ENCODE measurements at places on chromosomes 2 and 18.

- DNase-seq: no peak
Measured at GRCh38 chr2:129888461-129888860, 91.0 kb upstream of the RAB6C start.

DNA sequence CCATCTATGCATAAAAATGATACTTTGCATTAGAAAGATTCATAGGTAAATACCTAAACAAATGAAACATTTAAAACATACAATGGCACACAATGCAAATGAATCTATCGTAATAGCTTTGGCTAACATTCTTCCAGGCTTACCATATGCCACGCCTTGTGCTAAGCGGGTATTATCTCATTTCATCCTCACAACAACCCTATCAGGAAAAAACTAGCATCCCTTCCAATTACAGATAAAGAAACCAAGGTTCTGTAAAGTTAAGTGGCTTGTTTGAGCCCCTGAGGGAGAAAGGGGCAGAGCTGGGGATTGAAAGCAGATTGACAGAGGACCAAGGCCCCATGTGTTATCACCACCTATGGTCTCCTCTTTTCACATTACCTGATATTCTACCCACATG is 145.4 kb upstream of the ETAA1 start:
- no peak for DNase-seq

DNA sequence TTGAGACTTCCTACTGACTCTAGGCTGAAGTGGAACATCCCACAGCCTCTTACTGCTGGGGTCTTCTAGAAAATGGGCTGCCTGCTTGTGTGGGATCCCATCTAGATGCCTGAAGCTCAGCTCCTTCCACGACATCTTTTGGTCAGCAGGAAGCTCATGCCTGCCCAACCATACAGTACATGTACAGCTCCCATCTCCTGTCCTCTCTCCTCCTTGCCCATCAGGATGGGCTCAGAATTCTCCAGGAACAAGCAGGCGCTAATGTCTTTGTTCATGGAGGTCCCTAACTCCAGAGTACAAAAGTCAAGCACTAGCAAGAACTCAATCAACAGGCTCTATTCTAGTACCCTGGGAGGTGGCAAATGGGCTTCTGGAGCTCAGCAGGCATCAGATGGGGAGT is 31.7 kb upstream of the GPR17 start:
- no peak for DNase-seq

DNA sequence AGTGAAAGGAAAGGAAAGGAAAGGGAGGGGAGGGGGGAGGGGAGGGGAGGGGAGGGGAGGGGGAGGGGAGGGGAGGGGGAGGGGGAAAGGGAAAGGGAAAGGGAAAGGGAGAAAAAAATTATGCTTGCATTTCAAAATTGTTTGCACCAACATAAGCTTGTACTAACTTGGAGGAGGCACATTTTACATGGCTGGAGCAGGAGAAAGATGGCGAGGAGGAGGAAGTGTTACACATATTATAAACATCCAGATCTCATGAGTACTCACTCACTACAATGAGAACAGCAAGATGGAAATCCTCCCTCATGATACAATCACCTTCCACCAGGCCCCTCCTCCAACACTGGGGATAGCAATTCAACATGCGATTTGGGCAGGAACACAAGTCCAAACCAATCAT is 660.2 kb upstream of the CDH2 start:
- no peak for DNase-seq

DNA sequence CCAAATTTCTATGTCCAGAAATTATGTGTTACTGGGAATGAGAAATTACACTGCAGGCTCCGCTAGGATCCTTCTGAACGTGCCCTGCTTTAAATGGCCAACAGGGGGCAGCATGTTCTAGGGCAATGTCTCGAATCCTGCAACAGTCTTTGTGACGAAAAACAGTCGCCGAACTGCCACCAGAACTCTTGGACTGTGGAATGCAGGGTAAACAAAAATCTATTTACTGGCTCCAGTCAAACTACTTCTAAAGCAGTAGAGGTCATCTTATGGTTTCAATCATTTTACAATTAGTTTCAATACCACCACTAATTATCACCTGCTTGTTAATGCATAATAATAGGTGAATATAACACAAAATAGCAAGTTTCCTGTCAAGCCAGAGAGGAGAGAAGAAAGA is 9.8 kb upstream of the ZNF397 start:
- DNase-seq: peak; percentile 59

GRCh38 chr2:190838492-190838910 is 42.1 kb upstream of the GLS start:
- no peak for DNase-seq

Data from activated T-helper 1 cell treated with anti-CD3 and anti-CD28 coated beads, Interleukin-2, amount 50 U/mL, for 16 hours (primary cell).